Thymus (tissue), 14 donors: ENCODE measurements at places on chromosomes 4 and X. TPM values are rescaled to one million over a fixed set of nuclear protein-coding genes. Genes with fewer than 3 reads are reported as not detected.

SHROOM2 gene
- polyA plus RNA-seq: 4.6 TPM

FAM9A gene
- polyA plus RNA-seq: not detected

CHRDL1 gene
- 3.2 TPM for polyA plus RNA-seq

PLXNA3 gene
- 14.3 TPM for polyA plus RNA-seq

HMX1 gene
- 0.05 TPM for polyA plus RNA-seq

DMRTC1 gene
- polyA plus RNA-seq: 0.05 TPM

CLDN22 gene
- polyA plus RNA-seq: 0.09 TPM

SLC34A2 gene
- 28.4 TPM for polyA plus RNA-seq

MAGEC3 gene
- polyA plus RNA-seq: 0.07 TPM

ABCD1 gene
- polyA plus RNA-seq: 6.8 TPM

TRIML1 gene
- polyA plus RNA-seq: 0.18 TPM

FANCB gene
- 1.4 TPM for polyA plus RNA-seq
